Camera-type eye (tissue), 1 donor: ENCODE measurements at places on chromosomes 7 and 10. TPM values are rescaled to one million over a fixed set of nuclear protein-coding genes. Genes with fewer than 3 reads are reported as not detected.

AGFG2 gene
- 7.5 TPM for total RNA-seq

EBF3 gene
- 28.6 TPM for total RNA-seq

KAZALD1 gene
- total RNA-seq, result 24.5 TPM

PNLIPRP3 gene
- total RNA-seq, result not detected

GPRIN2 gene
- total RNA-seq, result 9.0 TPM

SPAG6 gene
- total RNA-seq, result 0.77 TPM

COL13A1 gene
- total RNA-seq, result 8.1 TPM

HERC4 gene
- total RNA-seq, result 117 TPM

PAX2 gene
- total RNA-seq, result 5.2 TPM

NPFFR1 gene
- total RNA-seq, result 9.1 TPM
